ENCODE measurements at places on chromosomes 12 and 14.

GRCh38 chr14:22780105-22780679, 13.7 kb downstream of the OXA1L start:
- no peak for DNase-seq

DNA sequence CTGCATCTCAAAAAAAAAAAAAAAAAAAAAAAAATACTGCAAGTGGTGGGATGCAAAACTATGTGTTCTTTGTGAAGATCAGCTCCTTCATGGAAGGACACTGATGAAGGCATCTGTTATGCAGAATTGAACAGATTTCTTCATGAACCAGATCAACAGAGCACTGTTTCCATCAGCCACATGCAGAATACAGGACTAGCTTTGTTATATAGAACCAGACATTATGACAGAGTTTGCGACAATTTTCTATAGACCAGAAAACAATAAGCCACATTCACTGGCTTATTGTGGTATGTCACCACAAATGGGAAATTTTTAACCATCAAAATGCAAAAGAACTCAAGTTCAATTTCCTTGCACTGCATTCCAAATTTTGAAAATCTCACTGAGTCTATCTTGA, 34.7 kb downstream of the CIT start:
- DNase-seq, result no peak

DNA sequence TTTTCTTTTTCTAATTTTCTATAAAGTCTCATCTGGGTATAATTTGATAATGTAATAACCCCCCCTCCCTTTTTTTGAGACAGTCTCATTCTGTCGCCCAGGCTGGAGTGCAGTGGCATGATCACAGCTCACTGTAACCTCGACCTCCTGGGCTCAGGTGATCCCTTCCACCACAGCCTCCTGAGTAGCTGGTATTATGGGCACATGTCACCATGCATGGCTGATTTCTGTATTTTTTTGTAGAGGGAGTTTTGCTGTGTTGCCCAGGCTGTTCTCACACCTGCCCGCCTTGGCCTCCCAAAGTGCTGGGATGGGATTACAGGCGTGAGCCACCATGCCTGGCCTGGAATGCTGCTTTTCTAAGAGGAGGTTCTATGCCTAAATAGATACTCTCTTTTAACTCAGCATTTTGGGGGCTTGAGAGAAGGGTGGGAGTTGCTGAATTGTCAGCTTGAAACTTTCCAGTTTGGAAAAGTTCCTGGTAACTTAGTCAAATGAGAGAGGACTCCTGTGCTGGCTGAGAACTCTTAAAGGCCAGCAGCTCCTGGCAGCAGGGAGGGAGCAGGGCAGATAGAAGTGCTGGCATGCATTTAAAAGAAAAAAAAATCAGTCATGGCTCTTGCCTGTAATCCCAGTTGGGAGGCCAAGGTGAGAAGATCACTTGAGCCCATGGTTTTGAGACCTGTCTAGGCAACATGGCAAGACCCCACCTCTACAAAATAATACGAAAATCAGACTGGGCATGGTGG, 13.0 kb downstream of the NUDT4 start:
- DNase-seq, result no peak

DNA sequence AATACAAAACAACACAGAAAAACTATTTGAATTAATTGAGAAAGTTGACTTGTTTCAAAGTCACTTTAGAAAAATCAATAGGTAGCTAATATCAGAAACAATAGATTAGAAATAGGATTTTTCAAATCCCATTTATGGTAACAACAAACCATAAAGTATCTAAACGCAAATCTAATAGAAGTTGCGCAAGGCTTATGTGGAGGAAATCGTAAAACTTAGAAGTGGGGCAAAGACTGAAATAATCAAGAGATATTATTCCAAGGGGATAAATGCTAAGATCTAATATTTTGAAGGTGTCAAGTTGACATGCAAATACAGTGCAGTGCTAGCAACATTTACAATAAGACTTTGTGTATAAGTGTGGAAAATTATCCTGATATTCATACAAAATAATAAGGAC, 87.2 kb downstream of the TRHDE start:
- no peak for DNase-seq
